Activated CD4-positive, alpha-beta T cell treated with anti-CD3 and anti-CD28 coated beads for 24 hours (primary cell): ENCODE measurements at places on chromosomes 7 and 10.
A peak's percentile ranks its signal among the peaks of the same experiment; 100 is the strongest.

DNA sequence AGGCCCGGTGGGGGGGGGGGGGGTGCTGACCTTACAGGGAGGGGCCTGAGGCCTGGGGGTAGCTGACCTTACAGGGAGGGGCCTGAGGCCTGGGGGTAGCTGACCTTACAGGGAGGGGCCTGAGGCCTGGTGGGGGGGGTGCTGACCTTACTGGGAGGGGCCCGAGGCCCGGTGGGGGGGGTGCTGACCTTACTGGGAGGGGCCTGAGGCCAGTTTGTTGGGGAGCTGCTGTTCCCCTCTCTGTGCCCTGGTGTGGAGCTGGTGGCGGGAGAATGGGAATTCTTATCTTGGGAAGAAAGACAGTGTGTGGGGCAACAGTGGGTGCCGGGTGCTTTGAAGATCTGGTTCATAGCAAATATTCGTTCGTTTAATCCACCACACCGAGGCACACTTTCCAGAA, 46.6 kb upstream of the CFAP46 start:
- no peak for DNase-seq

GRCh38 chr7:129279757-129280156, 54.9 kb downstream of the AHCYL2 start:
- DNase-seq = no peak

DNA sequence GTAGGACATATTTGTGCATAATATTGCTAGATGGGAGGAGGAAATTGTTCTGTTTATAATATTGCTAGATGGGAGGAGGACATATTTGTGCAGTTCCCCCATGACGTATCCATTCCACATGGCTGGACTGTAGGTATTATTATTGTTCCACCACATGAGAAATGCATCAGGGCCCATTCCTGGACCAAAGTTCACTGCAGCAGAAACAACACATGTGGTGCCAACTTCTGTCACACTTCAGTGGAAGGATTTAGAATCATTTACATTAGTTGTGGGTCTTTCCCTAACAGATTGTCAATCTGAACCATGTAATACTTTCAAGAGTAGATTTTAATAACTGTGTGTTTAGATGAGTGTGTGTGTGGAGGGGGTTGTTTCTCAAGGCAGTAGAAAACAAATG, 32.7 kb upstream of the MACC1 start:
- no peak for DNase-seq

- DNase-seq = no peak
These were observed 8.1 kb upstream of the VDAC2 start for GRCh38 chr10:75202321-75203045.

DNA sequence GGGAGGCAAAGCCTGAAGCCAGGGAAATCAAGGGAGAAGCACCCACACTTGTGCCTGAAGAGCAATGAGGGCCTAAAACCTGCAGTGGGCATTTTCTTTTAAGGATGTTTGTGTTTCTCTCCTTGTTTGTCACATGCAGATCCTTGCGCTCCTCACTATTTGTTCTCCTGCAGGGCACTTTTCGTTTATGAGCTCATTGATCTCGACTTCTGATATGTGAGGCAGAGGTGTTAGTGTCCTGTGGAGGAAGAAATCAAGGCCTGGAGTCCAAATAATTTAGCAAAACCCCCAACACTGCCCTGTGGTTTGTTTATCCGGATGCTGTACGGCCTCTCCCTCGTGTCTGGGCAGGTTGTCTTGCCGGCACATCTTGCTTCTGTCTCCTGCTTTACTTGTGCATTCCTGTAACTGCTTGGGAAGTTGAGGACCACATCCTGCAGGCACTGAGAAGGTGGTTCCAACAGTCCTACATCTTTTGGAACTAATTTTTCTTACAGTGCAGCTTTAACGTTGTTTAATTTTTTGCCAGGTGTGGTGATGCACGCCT, 13.7 kb downstream of the UBE3C start:
- no peak for DNase-seq

DNA sequence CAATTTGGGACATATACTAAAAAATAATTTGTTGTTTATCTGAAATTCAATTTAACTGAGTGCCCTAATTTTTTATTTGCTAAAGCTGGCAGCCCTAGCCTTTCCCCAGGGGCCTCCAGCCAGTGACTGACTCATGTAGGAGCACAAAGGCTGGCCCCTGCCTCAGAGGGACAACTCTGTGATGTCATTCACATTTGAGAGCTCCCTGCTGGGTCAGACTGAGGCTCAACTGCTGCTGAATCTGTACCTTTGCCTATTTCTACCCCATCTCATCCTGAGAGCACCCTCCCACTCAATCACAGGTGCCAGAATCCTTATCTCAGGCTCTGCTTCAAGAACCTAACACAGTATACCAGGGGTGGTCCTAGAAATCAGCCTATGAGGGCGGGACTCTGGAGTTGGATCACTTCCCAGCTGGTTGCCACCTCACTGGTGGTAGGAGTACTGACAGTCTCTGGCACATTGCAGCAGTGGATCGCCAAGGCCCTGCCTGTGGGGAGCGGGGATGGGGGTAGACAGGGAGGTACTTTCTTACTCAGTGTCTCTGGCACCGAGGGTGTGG, 11.6 kb downstream of the GCK start:
- no peak for DNase-seq

GRCh38 chr7:41256186-41256945, 446.5 kb downstream of the INHBA start:
- no peak for DNase-seq

GRCh38 chr10:89283025-89283935, 18.6 kb upstream of the IFIT2 start:
- no peak for DNase-seq

DNA sequence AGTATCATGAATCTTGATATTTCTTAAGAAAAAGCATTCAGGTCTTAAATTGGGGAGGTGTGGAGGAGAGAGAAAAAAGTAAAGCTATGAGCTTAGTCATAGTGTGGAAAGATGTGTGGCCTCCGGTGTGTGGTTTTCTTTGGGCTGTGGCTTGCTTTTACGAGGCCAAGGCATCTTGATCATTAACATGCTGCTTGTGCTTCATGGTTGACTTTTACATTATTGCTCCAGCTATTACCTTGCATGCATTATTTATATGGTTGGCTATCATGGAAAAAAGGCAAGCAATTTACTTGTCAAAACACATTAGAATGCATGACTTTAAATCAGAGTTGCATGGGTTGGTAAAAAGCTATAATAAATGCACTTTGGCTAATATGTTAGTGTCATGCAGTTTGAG, 300.7 kb upstream of the ADARB2 start:
- no peak for DNase-seq

- DNase-seq = no peak
These were observed 169.2 kb downstream of the HGF start for GRCh38 chr7:81600608-81601007.

DNA sequence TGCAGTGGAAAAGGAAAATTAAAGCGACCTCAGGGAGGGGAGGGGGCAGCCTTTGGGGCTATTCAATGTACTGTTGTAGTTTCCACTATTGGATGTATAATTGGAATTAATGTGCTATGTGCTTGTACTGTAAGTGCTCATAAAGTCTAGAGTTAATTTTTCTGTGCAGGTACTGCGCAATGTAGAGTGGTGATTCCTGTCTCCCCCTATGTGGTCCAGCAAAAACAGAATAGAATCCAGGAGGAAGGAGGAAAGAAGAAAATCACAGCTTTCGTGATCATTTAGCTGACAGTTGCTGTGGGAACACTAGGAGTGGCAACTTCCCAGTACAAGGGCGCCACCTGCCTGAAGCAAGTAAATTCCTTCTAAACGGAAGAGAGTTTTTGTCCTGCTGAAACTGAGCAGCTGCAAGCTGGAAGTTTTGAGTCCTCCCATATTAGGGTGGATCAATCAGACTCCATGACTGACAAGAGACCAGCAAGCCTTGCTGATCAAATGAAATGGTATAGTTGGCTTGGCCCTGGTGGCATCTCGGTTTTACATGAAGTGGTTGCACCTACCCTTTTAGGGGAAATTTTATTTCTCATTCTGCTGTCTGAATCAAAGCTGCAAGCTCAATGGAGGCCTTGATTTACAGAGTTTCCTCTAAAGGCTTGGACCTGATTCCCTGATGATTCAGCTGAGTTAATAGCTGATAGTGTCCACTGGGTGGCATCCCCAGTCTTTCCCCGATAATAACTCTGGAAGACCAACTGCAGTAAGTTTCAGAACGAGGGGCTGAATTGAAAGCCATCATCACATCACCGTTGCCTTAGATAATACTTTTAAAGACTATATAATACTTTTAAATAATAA, 299.8 kb downstream of the HGF start:
- no peak for DNase-seq

- DNase-seq = no peak
These were observed 111.6 kb upstream of the GLI3 start for GRCh38 chr7:42348631-42349030.

GRCh38 chr7:105388356-105389087, at the start of gene SRPK2:
TSS of gene SRPK2 (minus strand) at chr7:105388921.
- DNase-seq = peak; percentile 59

DNA sequence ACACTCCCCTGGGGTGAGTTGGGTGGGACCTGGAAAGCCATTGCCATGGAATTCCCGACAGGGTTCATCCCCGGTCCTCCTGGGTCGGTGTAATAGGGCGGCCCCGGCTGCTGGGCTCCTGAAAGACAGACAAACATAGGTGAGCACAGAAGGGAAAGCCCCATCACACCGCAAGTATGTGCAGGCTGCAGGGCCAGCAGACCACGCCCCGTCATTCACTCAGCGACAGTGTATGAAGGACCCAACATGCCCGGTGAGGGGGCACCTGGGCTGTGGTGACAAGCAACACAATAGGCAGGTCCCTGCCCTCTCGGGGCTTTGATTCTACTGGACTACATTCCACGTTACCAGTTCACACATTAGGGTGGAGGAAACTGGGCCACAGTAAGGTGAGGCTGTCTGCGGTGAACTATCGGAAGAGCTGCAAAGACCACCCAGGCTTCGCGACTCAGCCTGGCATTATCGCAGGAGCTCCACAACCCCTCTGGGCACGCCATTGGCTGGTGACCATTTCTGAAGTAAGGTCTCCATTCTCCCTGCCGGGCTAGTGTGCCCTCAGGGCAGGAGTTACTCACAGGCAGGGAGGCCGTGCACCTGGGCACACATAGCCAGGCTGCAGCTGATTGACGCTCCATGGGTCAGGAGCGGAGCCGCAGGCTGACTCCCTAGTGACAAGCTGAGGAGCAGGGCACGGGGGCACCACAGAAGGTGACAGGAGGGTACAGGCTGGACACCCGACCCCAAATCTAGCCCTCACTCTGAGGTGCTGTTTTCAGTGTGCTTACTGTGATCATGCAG, 99.2 kb downstream of the VOPP1 start:
- DNase-seq = no peak

- DNase-seq = no peak
These were observed 95.0 kb downstream of the PON1 start for GRCh38 chr7:95229301-95229700.

- DNase-seq = no peak
These were observed 131.7 kb downstream of the RTKN2 start for GRCh38 chr10:62136931-62137330.

DNA sequence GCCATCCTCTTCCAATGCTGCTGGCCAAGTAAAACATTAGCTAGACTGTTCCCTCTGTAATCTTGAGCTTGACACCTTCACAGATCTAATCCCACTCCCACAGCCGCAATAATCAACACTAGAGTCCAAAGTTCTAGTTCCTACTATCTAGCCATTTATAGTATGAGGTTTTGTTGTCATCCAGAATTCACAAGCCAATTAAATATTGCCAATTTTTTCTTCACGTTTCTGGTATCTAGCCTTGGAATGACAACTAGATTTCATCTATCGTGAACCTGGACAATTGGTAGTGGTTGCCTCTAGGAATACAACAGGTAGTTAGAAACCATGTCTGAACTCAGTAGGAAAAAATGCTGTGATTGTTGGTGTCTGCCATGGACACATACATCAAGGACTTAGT, 10.4 kb downstream of the WASL start:
- DNase-seq = no peak

- DNase-seq = no peak
These were observed 31.7 kb upstream of the C7orf33 start for GRCh38 chr7:148558914-148559313.

GRCh38 chr10:31242902-31243301, 76.1 kb upstream of the ZEB1 start:
- peak; percentile 24 for DNase-seq

- no peak for DNase-seq
These were observed 89.0 kb upstream of the PRPS1L1 start for GRCh38 chr7:18116661-18117060.

GRCh38 chr10:91745090-91745831, 53.0 kb upstream of the TNKS2 start:
- no peak for DNase-seq

DNA sequence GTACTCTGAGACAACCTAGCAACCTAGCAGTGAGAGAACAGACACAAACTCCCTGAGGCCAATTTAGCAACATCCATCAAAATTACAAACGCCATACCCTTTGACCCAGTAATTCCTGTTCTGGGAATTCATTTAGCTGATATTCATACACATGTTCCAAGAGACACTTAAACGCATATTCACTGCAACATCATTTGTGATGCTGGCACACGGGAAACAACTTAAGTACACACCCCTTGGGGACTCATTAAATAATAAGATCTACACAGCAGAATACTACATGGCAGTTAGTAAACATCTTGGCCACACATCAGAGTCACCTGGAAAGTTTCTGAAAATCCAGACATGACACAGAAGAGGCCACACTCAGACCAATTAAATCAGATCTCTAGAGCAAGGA, 17.6 kb downstream of the NUDCD3 start:
- no peak for DNase-seq

- DNase-seq = no peak
These were observed 436.3 kb upstream of the NPVF start for GRCh38 chr7:25664593-25664992.

GRCh38 chr7:82443036-82443546, 486 bp downstream of the CACNA2D1 start:
- DNase-seq = no peak

GRCh38 chr7:99579956-99580777, 17.9 kb upstream of the TMEM225B start:
- peak; percentile 25 for DNase-seq

- peak; percentile 26 for DNase-seq
These were observed 117.4 kb upstream of the PFKP start for GRCh38 chr10:2949948-2950354.

DNA sequence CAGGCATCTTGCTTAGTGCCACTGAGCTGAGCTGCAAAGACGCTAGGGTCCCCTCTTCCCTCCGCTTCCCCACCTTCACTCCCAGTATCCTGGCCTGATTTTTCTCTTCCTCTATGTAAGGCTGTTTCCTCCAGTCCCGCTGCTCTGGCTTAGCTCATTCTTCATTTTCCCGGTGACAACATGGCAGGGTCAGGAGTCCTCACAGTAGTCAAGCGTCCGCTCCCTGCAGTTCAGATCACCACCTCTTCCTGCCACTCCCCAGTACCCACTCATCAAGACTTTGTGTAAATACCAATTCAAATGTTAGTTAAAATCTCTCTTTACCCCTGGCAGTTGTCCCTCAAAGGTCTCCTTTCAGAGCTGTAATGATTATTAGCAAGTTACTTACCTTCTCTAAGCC, 650.4 kb upstream of the CELF2 start:
- DNase-seq = no peak

DNA sequence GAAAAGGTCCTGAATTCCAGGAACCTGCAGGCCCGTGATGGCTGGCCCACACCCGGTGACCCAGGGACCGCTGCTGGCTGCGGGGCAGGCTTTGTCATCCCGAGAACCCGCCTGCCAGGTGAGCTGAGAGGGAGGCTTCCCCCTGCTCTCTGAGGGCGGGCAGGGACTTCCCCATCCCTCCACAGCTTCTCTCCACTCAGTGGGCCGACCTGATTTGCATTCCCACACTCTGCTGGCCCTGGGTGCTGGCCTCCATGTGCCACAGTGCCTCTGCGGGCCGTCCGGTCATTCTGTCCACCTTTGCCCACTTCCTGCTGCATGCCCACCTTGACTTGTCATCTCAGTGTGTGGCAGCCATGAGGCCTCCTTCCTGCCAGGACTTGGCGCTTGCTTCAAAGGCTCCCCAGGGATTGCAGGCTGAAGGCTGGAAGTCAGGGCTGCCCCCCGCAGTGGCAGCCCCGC, 35.3 kb downstream of the PALD1 start:
- DNase-seq = no peak
